CD4-positive, alpha-beta memory T cell (primary cell): ENCODE measurements at places on chromosomes 3 and 15.

DNA sequence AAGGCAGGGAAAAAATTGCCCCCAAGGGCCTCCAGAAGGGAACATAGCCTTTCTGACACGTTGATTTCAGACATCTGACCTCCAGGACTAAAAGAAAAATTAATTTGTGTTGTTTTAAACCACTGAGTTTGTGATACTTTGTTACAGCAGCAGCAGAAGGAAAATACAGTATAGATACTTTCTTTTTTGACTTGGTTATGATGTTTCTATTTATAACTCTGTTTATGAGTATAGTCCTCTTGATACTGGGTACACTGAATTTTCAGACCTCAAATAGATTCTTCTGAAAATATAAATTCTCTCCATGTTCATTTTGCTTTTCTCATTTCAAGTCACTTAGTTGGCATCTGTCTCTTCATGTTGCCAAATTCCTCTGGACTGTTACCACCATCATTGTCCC lies 44.4 kb upstream of the ST3GAL6 start:
- DNase-seq, result no peak

GRCh38 chr3:188008582-188009213 lies 145.3 kb upstream of the LPP start:
- no peak for DNase-seq

DNA sequence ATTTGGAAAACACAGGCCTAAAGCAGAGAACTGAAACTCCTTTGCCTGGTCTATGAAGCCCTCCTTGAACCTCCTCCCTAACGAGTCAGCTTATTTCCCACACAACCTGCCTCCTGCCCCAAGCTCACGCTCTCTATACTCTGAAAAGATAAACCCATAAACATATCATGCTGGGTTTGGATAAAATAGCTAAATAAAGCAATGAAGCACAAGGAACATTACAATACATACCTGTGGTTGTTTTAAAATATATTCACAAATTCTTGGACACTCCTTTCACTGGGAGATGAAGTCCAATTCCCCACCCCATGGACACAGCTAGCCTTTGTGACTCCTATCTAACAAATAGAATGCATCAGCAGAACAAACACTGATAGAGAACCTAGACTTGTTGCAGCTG lies 98.2 kb downstream of the PLCH1 start:
- no peak for DNase-seq

- no peak for DNase-seq
Observed at GRCh38 chr3:195802795-195803194, 8.9 kb downstream of the MUC4 start.
